ENCODE measurements at places on chromosomes 1 and 21. TPM values are rescaled to one million over a fixed set of nuclear protein-coding genes. Genes with fewer than 3 reads are reported as not detected.

DNA sequence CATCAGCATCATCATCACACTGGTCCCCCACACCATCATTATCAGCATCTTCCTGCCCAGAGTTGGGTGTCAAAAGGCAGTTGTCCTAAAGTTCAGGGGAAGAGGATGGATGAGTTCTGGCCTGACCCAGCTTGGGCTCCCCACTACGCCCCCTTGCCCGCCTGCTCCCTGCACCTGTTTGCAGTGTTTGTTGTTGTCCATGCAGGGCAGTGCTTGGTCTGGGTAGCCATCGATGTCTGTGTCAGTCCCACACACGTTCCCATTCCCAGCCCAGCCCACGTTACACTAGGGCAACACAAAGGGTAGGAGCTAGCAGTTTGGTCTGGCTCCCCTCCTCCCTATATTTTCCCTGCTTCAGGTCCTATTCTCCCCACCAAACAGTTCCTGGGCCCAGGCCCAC, 6.8 kb downstream of the THBS3 start:
- DNase-seq, result peak; percentile 72
- H3K4me1 ChIP-seq, result peaks cover 6% of the 10 kb centered on the region
- H3K27me3 ChIP-seq, result no peaks in the 10 kb centered on the region
- no peak overlapping the region for H3K27ac ChIP-seq
- H3K36me3 ChIP-seq, result peaks cover 21% of the 10 kb centered on the region
- no peak overlapping the region for H3K4me3 ChIP-seq

- H3K4me1 ChIP-seq, result peaks cover 33% of the 10 kb centered on the region
These were observed 38.6 kb upstream of the EPS8L3 start for GRCh38 chr1:109802136-109802900.

- H3K36me3 ChIP-seq, result no peaks in the 10 kb centered on the region
- no peak overlapping the region for H3K4me3 ChIP-seq
- no peak overlapping the region for H3K27ac ChIP-seq
- H3K4me1 ChIP-seq, result no peaks in the 10 kb centered on the region
These were observed 33.0 kb upstream of the TP53BP2 start for GRCh38 chr1:223878598-223879325.

DNA sequence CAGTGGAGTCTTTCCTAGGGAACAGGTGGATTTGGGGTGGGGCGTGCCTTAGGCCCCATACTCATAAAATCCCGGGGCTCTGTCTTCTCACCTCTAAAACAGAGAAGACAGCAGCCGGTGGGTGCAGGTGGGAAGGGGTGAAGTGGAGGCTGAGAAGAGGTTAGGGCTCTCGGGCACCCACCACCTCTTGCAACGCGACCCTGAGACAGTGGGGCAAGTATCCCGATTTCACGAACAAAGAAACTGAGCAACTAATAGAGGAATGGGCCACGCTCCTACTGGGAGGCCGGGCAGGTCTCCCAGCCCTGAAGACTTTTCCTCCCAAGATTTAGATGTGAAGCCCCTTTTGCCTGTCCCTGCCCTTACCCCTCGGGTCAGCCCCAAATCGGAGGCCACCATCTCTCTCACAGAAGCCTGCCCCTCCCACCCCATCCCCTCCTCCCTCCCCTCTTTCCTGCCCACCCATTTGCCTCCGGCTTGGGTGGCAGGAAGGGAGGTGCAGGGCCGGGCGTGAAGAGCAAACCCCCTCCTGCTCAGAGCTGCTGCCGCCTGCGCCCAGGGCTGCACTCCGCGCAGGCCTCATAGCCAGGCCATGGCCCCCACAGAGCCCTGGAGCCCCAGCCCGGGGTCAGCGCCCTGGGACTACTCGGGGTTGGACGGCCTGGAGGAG, at the start of gene GPR25:
Gene GPR25 (plus strand): TSS at position 536 of the 670 bp plus-strand sequence. CDS start 57 bp downstream, at position 593.
- DNase-seq, result no peak
- peaks cover 10% of the 10 kb centered on the region for H3K27me3 ChIP-seq
- H3K36me3 ChIP-seq, result no peaks in the 10 kb centered on the region
- no peak within 1 kb of the TSS for H3K4me3 ChIP-seq

- peaks cover 2% of the 10 kb centered on the region for H3K27me3 ChIP-seq
- peaks cover 5% of the 10 kb centered on the region for H3K4me1 ChIP-seq
- H3K36me3 ChIP-seq, result no peaks in the 10 kb centered on the region
- H3K27ac ChIP-seq, result no peak overlapping the region
- no peak overlapping the region for H3K4me3 ChIP-seq
These were observed 5.3 kb upstream of the SLC19A1 start for GRCh38 chr21:45547545-45547900.

ANXA9 gene
- not detected for total RNA-seq

BLZF1 gene
- 26.4 TPM for total RNA-seq

C1orf53 gene
- total RNA-seq, result 4.1 TPM
